Activated CD4-positive, alpha-beta T cell treated with anti-CD3 and anti-CD28 coated beads, Interleukin-2, amount 50 U/mL, for 48 hours (primary cell): ENCODE measurements at places on chromosomes 2 and 18.

GRCh38 chr2:70717431-70718038, 50.5 kb downstream of the ADD2 start:
- DNase-seq: no peak

DNA sequence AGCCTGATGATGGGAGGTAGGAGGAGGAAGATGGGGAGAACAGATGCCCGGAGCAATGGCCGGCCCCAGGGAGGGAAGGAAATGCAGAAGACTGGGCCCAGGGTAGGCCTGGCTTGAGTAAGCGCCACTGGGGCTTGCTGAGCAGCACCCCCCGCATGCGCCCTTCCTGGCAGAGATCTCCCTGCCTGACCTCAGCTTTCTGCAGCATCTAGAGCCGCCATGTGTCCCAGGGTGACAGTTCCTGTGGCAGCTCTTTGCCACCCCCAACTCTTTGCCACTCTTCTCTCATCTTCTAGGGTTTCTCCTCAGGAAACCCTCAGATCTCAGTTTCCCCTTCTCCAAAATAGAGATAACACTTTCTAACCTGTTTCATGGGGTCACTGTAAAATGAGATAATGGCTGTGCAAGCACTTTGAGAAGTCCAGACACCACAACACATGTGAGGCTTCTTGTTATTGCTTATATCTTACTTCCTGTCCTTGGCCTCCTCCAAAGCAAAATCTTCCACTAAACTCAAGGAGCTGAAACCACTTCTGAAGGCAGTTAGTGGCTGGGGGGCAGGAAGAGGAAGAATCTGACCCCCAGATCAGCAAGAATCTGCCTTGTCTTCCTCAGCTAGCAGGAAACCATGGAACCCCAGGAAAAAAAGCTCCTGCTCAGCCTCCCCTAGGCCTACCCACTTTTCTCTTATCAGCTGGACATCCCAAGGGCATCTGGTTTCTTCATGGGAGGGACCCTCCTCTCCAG, 64.9 kb downstream of the EPAS1 start:
- DNase-seq: no peak

- no peak for DNase-seq
These were observed 13.4 kb downstream of the NEDD4L start for GRCh38 chr18:58057291-58057965.

GRCh38 chr2:23900541-23901322, 26.2 kb downstream of the ATAD2B start:
- no peak for DNase-seq

DNA sequence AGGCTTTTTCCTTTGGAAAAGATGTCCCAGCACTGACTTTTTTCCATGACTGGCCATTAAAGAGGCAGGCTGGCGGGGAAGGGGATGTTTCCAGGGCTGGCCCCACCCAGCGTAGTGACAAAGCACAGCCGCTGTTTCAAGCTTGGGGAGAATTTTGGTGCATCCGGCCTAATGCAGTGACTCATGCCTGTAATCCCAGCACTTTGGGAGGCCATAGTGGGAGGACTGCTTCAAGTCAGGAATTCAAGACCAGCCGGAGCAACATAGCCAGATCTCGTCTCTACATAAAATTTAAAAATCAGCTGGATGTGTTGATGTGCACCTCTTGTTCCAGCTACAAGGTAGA, 78.0 kb upstream of the SH3BP4 start:
- no peak for DNase-seq

GRCh38 chr2:15964936-15965563, 24.7 kb downstream of the MYCN start:
- no peak for DNase-seq

GRCh38 chr2:194289712-194290346, 1367.2 kb upstream of the SLC39A10 start:
- no peak for DNase-seq

GRCh38 chr18:24052053-24052452, 37.5 kb downstream of the TTC39C start:
- DNase-seq: no peak

- DNase-seq: no peak
These were observed 243.4 kb downstream of the BCL11A start for GRCh38 chr2:60309941-60310660.

GRCh38 chr18:47932603-47933002, 2.1 kb upstream of the SMAD2 start:
- DNase-seq: no peak

DNA sequence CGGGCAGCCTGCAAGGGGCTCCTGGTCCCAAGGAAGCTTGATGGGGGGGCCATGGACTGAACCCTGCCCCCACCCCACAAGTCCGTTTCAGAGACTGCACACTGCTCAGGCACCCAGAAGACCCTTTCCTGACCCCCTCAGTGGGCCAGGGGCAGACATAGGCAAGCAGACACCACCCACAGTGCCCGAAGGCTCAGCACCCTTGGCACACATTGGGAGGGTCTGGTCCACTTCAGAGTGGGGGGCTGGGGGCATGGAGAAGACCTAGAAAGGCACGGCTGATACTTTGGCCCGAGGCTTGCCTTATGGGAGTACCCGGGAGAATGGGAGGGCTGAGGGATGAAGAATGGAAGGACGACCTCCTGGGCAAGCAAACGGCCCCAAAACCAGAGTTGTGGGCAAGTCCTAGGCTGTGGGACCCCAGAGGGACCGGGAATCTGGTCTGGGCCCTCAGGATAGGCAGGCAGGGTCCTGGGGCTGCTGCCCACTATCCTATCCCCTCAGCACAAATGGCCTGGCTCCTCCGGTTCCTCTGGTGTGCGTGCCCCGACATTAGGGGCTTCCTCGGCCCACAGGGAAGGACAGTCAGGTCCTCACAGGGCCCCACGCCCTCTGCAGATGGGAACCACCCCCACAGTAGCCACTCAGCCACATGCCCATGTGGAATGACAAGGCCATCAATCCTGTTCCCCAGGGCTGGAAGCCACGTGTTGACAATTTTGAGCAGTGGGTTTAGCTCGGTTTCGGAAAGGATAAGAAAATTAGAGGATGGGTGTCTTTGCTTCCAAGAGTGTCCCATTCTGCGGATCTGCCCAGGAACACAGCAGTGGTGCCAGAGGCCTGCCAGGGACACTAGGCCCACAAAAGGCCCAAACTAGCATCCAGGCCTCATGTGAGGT, 15.0 kb upstream of the GPC1 start:
- no peak for DNase-seq

- no peak for DNase-seq
These were observed 7.2 kb downstream of the ARPC2 start for GRCh38 chr2:218224186-218224585.

- no peak for DNase-seq
These were observed 114.0 kb downstream of the LYPD6B start for GRCh38 chr2:149152469-149152953.

DNA sequence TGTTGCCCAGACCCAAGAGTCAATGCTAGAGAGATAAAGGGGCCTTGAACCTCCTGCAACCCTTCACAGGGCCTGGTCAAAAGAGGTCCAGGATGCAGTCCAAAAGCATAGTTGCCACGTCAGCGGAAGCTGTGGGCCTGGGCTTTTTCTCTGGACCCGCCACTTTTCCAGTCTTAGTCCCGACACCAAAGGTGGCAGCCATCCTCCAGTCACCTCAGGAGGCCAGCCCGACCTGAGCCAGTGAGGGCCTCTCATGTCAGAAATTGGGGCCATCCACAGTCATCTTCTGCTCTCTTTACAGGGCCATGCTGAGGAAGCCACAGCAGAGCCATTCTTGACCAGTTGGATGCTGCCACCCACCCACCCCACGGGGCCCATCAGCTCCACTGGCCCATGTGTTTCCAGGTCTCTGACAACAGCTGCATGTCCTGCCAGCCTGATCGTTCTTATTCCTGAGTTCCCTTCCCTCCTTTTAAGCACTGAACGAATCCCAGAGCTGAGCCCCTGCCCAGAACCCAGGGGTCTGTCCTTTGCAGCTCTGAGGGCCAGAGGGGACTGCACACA, 34.1 kb upstream of the KLHL29 start:
- no peak for DNase-seq

DNA sequence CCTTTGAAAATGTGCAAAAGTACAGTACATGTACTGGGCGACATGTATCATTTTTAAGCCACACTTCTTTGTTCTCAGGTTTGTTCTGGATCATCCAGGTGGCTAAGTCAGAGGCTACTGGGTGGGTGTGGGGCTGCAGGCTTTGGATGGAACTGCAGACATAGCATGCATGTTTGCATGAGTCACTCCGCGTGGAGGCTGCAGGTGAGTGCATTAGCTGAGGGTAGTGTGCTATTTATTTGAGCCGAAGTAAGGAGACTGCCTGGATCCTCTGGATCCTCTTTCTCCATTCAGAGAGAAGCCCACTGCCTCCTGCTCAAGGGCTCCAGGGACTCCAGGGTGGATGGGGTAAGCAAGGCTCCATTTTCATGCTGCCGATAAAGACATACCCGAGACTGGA, 9.4 kb upstream of the NEURL3 start:
- DNase-seq: no peak

DNA sequence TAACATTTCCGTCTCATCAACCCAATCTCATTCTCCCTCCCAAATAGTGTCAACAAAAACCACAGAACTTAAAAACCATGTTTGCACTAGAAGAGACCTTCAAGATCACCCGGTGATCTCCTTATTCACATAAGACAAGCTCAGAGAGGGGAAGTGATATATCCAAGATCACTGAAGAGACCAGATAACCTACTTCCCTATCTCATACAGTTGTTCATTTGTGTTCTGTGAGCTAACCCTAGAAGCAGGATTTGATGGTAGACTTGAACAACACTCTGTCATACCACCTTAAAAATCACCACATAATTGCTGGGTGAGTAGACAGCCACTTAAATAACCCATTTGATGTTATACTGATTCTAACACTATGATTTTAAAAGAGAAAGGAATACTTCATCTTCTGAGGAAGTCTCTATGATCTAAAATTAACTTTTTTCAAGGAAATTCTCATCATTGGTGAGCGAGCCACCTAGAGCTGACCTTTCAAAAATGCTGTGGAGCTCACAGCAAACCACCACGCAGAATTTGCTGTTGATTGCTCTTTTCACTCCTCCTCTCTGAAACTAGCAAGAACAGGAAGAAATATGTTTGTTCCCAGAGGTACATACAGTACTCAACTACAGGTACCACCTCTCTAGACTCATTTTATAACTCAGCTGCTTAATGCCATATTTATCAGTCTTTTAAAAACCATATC, 15.1 kb downstream of the AAK1 start:
- no peak for DNase-seq

DNA sequence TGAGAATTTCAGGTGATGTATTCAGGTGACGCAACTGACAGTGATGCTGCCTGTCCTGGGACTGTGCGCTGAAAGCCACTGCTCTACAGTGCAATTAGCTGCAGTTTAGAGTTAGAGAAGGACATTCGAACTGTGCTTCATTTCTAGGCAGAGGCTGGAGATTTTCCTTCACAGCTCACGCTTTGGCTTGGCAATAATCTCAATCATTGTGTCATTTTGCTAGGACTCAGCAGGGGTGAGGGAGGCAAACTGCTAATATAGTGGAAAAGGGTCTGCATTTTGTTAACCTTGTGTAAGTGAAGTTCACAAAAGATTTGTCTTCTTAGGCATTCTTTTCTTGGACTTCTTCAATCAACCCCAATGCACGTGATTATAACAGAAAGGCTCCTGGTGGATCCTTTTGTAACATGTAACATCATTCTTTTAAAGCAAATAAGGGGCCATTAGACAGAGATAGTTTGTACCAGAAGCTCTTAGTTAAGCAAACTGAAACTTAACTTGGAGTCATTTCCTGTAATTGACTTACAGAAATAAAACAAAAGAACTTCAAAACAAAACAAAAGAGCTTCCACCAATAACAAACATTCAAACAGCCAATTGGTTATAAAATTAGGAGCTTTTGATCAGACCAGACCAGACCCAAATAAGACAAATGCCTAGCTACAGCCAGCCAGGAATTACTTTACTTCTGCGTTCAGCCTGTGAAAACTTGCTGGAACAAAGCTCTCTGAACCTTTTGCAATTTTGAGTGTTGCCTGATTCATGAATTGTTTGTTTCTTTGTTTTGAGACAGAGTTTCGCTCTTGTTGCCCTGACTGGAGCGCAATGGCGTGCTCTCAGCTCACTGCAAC, 1376.3 kb upstream of the CELF4 start:
- no peak for DNase-seq

- no peak for DNase-seq
These were observed 26.7 kb upstream of the VPS54 start for GRCh38 chr2:64045938-64046337.

DNA sequence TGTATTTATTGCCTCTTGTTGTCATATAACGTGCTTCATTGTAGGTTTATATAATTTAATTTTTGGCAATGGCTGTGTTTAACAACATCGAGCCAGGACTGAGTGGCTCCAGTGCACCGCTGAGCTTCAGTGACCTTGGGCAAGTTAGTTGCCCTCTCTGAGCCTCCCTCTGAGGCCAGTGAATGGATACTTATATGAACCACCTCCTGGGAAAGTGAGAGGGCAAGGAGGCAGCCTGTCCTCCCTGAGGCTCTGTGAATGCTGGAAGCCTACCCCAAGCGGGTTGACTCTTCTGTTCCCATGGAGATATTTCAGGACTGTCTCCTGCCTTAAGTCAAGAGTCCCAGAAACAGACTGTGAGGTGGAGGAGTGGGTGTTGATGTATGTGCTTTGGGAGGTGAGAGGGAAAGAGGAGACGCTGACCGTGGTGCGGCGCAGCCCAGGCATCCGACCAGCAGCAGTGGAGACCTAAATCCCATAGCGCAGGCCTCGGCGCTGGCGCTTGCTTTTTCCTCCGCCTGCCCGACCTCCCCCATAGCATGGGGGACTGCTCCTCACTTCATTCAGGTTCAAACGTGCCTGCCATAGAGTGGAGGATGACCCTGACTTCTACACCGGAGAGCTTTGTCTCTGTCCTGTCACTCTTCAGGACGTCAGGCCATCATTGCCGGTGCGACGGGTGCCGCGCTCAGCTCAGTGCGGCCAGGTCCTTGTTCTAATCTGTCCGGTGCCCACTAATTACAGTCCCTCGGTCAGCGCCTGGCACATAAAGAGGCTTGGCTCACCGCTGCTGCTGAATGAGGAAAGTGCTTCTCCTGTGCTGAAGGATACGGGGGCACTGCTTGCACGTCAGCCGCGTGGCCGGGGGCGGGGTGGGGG, 167.3 kb upstream of the HS6ST1 start:
- no peak for DNase-seq

DNA sequence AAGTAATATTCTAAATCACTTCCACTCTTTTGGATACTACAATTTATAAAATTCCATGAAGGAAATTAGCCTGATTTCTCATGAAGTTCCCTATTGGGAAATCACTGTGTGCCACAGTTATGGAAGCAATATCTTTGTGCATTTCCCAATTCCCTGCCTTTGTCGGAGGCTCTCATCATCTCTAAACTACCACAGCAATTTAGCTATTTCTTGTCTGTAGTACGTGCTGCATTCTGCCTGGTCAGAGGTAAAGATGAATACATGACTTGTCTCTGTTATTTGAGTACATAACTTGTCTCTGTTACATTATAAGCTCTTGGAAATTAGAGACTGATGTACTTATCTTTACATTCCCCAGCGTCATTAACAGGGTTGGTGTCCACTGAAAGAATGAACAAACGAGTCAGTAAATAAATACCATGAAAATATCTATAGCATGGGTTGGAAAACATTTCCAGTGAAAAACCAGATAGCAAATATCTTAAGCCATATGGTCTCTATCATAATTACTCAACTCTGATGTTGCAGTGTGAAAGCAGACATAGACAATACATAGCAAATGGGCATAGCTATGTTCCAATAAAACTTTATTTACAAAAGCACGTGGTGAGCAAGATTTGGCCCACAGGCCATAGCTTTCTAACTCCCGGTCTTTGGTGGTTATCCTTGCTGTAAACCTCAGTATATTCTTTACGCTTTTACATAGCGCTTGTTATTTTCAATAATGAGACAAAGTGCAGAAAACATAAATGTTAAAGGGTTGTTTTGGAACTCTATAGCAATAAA, 78.8 kb downstream of the BCL2 start:
- DNase-seq: no peak

GRCh38 chr2:83742117-83742782, 716.8 kb downstream of the SUCLG1 start:
- no peak for DNase-seq
